Prostate gland (tissue), 2 donors: ENCODE measurements at places on chromosomes 3 and 15.

DNA sequence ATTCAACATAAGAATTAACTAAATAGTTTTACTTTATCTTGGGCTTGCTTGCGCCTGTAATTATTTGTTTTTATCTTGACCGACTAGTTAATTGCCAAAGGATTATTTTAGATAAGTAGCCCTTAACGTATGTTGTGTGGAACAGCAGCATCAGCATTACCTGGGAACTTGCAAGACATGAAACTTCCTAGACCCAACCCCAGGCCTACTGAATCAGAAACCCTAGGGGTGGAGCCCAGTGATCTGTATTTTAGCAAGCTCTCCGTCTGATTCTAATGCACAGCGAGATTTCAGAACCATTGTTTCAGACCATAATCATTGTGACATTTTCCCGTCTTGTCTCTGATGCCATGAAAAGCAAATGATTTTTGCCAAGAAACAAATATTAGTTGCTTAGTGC is 31.1 kb downstream of the FILIP1L start:
- DNase-seq, result no peak

GRCh38 chr3:42014921-42015533 is 53.1 kb upstream of the ULK4 start:
- DNase-seq, result no peak

DNA sequence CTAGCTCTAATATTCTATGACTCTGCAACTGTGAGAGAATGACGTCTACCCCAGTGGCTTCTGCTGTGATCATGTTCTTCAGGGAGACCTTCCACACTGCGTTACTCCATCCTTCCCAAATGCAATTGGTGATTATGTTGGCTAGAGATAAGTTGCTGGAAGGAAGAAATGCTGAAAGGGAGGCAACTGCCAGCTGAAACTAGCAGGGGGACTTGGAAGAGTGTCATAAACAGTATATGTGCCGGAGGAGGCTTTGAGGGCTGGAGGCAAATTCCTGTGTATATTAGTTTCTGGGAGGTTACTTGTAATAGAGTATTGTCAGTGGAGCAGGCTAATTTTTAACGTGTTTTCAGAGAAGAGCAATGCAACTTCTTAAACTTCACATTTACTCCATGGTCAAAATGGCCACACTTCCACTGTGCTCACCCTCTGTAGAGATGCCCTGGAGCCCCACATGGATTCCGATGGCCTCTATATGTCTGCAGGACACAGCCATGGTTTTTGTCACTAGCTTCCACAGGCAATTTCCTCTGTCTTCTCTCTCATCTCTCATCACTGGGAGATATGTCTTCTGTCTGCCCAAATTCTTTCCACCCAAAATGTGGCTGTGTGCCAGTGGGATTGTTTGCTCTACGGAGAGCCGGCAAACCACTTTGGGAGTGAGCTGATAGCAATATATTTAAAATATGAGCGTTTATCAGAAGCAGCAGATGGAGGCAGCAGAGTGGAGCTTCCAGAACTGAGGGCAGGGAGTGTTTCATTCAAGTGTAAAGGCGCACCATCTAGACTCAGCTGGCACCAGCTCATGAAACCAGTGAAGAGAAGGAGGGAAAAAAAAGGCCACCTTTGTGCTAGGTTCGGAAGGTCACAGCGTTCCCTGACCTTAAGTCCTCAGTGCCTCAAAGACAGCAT is 13.3 kb upstream of the CD47 start:
- no peak for DNase-seq

GRCh38 chr3:119362010-119362409 is 67.8 kb downstream of the ARHGAP31 start:
- no peak for DNase-seq

DNA sequence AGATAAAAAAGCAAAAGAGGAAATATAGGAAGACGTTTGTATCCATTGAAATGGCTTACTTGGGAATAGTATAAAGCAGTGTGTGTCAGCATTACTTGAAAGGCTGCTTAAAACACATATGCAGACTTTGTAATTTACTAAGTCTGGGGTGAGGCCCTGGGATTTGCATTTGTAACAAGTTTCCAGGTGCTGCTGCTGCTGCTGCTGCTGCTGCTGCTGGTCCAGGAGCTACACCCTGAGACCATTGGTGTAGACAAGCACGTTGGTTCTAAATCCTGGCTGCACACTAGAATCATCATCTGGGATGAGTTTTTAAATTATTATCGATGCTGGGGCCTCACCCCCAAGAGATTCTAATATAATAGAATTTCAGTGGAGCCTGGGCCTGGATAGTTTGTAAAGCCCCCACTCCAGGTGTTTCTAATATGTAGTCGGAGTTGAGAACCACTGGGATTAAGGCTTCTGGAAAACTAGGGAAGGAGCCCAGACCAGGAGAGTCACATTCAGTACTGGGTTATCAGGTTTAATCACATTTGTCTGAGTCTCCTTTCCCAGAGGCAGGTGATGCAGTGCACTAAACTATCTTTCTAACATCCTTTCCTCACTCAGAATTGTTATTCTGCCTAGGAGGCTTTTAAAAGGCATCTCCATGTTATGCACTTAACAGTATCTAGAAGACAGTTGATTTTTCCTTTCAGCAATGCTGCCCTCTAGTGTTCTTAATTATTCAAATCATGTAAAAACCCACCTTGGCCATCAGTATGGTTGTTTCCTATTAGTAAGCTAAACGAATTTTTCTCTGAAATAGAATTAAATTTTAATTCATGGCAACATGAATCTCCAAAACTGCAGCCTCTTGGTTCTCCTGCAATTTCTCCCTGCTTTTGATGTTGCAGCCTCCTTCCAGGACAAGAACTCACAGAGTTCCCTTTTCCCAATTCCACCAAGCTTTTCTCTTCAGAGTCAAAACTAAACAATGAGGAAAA is 45.4 kb downstream of the SSR3 start:
- no peak for DNase-seq

DNA sequence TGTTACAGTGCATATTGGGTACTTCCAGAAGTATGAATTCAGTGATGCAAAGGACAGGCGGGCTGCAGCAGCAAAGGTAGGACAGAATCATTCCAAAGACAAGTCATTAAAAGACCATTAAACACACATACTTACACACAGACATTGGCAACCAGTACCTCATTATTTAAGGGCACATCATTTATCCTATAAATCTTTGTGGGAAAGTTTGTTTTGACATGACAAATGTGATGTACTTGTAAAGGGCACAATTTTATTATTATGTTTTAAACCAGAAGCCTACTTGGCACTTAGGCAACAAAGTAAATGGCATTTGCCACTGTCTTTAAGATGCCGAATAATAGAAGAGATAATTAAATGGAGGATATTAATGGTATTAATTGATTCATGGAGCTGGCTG is 22.7 kb downstream of the ARIH1 start:
- no peak for DNase-seq

DNA sequence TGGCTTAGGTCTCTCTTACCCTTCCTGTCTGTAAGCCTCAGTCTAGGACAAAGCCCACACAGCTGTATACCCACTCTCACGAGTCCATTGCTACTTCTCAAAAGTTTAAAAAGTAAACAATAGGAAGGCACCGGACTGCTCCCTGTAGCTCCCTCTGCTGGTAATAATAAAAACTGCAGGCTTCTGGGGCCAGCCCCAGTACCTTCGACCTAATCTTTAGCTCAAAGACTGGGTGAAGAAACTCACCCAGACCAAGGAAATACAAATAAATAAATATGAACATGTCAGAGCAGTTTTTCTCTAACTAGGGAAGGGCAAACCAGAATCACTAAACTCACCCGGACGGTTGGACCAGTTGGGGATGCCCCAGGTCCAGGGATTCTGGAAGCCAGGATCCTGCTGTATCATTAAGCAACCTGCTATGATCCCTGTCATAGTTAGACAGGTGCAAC is 5.0 kb downstream of the FAM219B start:
- peak; percentile 63 for DNase-seq

DNA sequence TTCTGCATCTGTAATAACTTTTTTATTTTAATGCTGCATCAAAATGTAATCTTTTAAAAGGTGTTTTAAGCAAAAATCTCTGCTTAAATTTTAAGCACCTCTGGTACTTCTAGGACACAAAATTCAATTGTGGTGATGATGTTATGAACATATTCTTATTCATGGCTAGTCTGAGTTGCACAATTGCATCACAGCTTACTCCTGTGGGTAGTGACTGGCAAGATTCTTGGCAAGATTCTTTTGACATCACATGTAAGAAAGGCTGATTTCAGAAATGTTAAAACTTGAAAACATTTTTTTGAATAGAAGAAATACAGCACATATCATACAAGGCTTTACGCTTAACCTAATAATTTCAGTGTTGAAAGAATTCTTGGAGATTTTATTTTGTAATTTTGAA is 35.7 kb downstream of the IQCH start:
- no peak for DNase-seq

- DNase-seq, result no peak
Observed at GRCh38 chr3:78348664-78349063, 1308.8 kb downstream of the ROBO2 start.

GRCh38 chr3:126952983-126953660 is 29.8 kb upstream of the PLXNA1 start:
- DNase-seq, result no peak

DNA sequence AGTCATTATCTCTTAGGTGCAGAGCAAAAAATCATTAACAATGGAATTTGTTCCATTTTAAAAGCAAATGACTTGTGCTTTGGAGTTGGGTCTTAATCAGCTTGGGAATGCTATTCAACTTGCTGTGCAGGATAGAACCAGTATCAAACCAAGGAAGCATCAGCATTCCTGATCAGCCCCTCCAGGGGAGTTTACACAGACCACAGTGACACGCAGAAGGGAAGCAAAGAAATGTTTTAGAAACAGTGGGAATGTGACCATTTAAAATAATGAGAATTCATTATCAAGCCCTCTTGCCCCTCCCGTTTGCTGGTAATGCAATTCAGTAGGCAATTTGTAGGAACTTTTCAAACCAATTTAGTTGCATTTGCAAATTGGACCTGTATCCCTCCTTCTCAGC is 155.1 kb downstream of the LRTM1 start:
- DNase-seq, result no peak

GRCh38 chr15:40016224-40016865 is 22.6 kb downstream of the SRP14 start:
- peak; percentile 14 for DNase-seq

DNA sequence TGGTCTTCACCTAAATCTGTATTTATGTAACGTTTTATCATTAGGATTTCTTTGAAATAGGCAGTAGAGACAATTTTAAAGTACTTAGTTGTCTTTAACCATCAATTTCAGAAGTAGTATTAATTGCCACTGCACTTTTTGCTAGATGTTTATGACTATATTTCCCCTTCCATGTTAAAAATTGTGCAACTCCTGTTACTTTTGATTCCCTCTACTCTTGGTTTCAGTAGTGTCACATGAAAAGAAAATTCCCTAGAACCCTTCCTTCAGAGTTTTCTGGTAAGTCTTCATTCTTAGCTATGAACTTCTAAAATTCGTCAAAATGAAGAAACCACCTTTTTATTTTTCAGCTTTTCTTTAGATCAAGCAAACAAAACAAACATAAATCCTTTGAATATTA is 7.1 kb downstream of the PIAS1 start:
- no peak for DNase-seq

DNA sequence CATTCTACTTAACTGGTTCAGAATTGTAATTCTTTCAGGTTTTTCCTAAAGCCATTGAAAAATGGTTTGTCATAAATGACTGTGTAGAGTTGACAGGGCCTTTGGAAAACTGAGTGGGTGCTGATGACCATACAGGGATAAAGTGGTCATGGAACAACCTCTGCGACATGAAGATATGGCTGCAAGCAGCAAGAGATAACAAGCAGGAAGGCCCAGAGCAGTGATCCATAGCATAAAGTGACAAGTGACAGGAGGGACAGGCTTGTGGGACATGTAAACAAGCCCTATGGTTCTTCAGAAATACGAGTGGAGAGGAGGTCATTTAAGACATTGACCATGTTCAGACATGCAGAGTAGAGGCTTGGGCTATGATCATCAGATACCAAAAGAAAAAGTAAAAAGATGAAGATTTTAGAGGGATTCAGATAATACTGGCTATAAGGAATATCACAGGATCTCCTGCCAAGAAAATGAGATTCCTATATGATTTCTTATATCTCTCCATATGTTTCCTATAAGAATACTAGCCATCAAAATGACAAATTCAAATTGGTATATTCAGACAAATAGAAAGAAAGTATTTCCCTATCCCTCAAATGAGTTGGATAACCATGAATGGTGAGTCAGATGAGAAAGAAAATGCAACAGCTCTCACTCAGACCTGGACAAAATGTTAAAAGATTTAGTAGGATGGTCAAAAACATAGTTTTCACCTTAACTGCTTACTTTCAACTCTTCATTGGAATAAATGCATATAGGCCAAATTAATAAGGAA is 827.6 kb upstream of the CFAP20DC start:
- no peak for DNase-seq
